IMR-90 (cell line): ENCODE measurements at places on chromosomes 2 and 18.
A peak's percentile ranks its signal among the peaks of the same experiment; 100 is the strongest.

DNA sequence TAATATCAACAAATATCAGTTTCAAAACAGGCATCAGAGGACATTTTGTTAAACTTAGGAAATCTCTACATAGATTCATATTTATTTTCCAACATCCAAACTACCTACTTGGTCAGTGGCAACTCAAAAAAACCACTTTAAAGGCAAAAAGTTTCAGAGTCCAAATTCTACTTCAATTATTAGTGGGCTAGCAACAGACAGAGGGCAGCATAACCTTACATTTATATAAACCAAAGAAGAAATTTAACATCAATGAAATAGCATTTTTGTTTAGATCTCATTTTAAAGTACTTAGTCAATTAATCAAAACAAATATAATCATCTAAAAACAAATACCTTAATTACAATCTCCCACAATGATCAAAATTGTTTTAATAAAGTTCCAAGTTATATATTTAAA is 33.3 kb downstream of the RTTN start:
- DNase-seq, result peak; percentile 39

DNA sequence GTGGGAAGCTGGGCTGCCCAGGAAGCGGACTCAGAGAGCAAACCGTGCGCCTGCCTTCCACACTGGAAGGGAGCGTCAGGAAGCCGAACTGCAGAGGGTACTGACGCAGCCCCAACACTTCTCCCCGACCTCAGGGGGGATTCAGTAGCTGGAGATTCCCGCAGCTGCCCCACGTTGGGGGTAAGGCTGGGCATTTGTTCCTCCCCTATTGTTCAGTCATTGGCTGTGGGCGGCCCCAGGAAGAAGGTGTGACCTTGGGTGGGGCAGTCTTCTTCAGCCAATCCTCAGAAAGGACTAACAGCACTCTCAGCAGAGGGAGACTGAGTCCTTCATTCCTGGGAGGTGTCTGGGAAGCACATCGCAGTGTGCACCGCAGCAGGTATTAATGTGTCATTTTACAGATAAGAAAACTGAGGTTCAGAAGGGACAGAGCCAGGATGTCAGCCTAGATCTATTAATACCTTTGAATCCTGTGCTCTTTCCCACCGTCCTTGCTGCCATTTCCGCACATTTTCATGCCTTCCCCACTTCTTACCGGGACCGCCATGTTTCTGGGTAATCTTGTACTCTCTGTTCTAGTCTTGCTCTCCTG is 12.1 kb upstream of the C18orf32 start:
- no peak for DNase-seq

- DNase-seq, result no peak
These were observed 94.4 kb upstream of the GPC1 start for GRCh38 chr2:240341064-240341463.

DNA sequence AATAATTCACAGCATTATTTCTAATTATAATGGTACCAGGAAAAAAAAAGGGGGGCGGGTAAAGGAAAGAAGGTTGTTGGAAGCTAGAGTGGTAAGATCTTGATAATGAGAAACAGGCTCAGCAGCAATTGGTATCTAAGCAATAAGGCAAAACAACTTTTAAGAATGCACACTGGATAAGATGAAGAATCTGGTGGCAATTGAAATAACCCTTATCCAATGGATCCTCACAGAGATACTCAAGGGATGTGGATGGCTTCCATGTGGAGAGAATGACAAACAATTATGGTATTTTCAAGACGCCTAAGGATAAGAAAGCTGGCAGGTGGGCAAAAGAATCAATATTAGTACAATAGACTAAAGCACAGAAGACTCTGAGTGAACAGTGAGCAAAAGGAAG is 153.6 kb downstream of the UPP2 start:
- DNase-seq, result no peak

GRCh38 chr2:74735009-74735408 is 81.0 kb downstream of the SEMA4F start:
- peak; percentile 31 for DNase-seq

DNA sequence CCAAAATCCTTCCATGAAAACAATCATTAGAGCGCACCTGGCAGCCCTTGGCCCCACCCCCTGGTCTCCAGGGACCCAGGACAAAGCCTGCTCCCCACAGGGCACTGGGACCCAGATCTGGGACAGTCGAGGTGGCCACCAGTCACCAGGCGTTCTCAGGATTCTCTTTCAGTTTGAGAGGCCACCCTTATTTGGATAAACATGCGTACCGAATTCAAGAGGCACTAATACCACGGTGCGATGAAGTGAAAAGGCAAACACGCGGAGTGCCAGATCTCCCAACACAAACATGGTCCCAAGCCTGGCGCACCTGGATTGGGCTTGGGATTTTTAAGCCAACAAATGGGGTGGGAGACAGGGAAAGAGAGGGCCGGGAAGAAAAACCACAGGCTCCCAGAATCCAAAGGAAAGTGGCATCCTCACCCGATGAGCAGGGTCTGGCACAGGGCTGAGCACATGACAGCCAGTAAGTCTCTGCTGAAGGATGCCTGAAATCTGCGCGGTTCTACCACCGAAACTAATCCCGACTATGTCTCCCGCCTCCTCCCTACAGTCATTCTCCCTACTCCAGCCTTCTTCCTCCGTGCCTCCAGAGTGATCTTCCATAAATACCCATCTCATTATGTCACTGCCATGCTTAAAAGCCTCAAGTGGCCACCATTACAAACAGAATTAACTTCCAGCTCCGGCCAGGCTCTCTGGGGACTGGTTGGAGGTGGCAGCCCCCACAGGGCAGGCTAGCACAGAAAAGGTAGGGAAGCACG is 60.9 kb upstream of the KLHL29 start:
- no peak for DNase-seq

DNA sequence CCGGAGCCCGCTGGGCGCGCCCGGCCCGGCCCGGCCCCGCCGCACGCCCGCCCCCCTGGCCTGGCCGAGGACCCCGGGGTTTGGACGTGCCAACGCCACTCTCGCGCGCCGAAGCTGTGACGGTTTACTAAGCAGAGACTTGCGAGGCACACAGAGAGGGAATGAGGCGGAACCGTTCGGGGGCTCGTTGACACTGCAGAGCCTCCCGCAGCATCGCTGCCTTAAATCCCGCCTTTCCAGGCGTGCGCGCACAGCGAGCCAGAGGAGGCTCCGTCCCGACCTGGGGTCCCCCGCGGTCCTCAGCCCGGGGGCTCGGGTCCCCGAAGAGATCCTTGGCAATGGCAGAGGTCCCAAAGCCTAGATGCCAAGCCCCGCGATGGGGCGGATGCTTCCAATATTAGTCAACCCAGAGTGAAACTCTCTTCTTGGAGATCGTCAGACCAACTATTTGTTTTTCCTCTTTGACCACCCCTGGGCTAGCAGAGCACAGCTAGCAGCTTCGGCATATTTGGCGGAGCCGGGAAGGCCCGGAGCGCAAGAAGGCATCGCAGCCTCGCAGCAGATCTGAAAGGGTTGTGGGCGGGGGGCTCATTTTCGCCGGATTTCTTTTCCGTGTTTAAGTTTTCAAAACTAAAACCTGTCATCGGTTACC is at the start of gene ZNF385B:
Gene ZNF385B (minus strand): TSS at position 197 of the 652 bp plus-strand sequence.
- DNase-seq, result peak; percentile 5

- peak; percentile 13 for DNase-seq
These were observed 138.1 kb downstream of the WDR7 start for GRCh38 chr18:56789004-56789888.

DNA sequence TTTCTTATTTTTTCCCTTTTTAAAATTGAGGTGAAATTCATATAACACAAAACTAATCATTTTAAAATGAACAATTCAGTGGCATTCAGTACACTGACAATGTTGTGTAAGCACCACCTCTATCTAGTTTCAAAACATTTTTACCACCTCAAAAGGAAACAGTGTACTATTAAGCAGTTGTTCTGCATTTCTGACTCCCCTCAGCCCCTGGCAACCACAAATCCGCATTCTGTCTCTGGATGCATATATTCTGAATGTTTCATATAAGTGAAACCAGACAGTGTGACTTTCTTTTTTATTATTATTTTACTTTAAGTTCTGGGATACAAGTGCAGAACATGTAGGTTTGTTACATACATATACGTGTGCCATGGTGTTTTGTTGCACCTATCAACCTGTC is 19.2 kb upstream of the TANK start:
- no peak for DNase-seq

DNA sequence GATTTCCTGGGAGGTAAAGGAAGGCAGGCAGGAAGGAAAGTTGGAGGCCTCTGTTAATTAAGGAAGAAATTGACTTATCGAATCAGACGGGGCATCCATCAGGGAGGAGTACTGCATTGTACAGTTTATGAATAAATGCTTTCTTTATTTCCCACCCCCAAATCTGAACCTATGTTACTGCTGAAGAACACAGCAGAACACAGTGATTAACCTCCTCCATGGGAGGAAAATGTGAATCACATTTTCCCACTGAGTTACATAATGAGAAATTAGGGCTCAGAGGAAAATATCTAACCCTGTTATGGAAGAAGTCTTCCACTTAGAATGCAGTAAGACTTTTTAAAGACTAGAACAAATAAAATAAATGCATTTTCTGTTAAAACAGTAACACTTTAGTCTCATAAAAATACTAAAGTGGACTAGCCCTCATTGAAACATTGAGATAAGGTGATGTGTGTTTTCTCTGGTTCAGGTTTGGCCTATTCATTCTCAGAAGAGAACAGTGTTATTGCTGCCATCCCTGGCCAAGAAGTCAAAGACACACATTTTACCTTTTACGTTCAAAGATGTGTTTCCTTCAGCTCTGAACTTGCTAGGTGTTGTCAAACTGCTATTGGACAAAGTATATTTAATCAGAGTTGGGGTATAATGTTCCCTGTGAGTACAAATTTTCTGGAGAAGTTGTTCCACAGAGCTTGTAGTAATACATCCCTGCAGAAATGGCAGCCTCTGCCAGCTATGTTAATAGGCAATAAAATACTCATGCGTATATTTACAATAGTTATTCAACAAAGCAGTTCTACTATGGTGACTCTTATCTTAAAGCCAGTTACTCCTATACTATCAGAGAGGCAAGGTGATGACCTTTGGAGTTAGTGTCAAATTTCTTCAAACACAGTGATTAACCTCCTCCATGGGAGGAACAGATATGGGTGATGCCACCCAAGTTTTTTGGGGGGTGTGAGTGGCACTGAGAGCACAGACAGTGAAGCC is 11.1 kb downstream of the DNAH6 start:
- no peak for DNase-seq

DNA sequence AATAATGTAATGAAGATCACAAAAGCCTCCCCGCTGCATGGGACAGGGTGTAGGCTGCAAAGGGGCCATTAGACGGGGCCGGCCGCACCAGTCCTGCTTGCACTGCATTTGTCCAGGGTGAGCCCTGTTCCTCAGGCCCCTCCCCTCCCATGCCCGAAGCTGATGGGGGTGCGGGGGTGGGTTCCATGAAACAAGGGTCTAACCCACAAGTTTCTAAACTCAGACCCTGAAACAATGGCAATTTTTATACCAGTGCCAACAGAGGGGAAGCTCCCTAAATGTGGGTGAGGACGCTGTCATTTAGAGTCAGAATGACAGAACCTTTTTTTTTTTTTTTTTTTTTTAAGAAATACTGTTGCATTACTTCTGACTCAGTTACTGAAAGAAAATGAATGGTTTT is 39.7 kb downstream of the HS6ST1 start:
- no peak for DNase-seq

- no peak for DNase-seq
These were observed 64.5 kb upstream of the AMMECR1L start for GRCh38 chr2:127950264-127950663.
